ENCODE measurements at places on chromosomes 5 and 9. TPM values are rescaled to one million over a fixed set of nuclear protein-coding genes. Genes with fewer than 3 reads are reported as not detected.

Gene BHMT
- 0.88 TPM for total RNA-seq

Gene HOMER1
- 9.6 TPM for total RNA-seq

Gene SLC36A2
- total RNA-seq, result not detected

Gene LRRC19
- not detected for total RNA-seq

Gene PHYHD1
- 17.8 TPM for total RNA-seq

GRCh38 chr5:80175337-80175736 lies 80.5 kb downstream of the SERINC5 start:
- no peak for DNase-seq

GRCh38 chr5:139952574-139952973 lies 90.5 kb downstream of the NRG2 start:
- no peak for DNase-seq

- DNase-seq, result no peak
Measured at GRCh38 chr5:149035372-149035790, 27.5 kb downstream of the SH3TC2 start.

GRCh38 chr9:1261879-1262766 lies 212.0 kb downstream of the DMRT2 start:
- DNase-seq, result no peak
